ENCODE measurements at places on chromosomes 13 and 19.

DNA sequence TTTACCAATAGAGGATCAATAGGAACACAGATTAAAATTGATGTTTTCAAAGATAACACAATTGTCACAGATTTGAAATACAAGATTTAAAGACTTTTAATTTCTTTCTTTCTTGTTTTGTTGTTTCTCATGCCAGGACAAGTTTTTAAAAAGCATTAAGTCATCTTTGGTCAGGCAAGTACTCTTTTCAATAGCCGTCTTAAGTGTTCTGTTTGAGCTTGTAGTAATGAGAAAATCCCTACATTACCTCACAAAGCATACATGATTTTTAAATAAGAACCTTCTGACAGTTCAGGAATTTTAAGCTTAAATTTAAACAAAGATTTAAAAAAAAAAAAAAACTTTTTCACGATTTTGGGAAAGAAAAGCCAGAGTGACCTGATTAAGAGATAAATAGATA, 216.3 kb upstream of the PRR20A start:
- DNase-seq, result no peak

- DNase-seq, result no peak
Observed at GRCh38 chr13:50126263-50126992, 111.2 kb downstream of the KCNRG start.

GRCh38 chr13:74555276-74555625, 421.0 kb upstream of the KLF12 start:
- DNase-seq, result no peak

DNA sequence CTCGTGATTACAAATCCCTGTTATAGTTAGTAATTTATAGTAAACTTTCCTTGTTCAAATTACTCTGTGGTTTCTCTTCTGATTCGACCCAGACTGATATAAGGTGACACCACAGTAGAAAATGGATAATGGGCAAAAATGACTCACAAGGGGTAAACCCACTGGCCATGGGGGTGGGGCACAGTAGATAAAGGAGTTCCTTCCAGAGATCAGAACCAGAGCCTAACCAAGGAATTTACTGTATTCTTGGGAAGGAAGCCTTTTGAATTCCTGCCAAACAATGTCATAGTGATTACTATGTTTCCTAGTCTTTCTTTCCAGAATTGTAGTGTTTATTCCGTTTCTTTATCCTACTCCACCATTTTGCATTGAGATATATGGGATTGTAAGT, 21.9 kb downstream of the MIR17HG start:
- no peak for DNase-seq

DNA sequence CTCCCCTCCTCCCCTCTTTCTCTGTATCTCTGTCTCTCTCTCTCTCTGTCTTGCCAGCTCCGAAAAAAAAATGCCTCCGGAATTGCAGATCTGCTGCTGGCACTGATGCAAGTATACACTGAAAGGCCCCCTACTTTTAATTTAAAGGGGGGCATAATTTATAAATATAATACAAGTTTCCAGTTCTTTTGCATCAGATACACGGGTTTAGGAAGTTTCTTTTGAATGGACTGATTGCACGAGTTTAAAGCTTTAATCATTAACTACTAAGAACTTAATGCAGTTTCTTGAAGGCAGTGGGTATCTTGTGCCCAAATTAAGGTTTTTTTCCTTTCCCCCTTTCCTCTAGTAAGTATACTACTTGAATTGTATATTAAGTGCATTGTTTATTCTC, 1.4 kb downstream of the FGF9 start:
- DNase-seq, result no peak

DNA sequence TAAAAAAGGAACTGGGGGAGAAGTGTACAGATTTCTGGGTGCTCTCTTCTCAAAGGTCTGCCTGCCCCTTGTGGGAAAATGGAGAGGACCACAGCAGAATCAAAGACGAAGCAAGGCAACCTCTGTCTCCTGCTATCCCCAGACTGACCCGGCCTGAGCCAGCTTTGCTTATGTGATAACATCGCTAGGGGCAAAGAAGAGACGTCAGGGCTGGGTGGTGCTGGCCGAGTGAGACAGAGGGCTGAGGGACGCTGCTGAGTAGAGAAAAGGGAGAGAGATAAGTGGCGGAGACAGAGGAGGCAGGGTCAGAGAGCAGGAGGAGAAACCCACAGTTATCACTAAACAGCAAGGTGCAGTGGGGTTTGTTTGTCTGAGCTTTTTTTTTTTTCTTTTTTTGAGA, 4.6 kb upstream of the MUC16 start:
- DNase-seq, result no peak

- no peak for DNase-seq
Observed at GRCh38 chr19:2538096-2538757, 62.3 kb downstream of the GADD45B start.

Measured in kidney glomerular epithelial cell (primary cell).